ENCODE measurements at places on chromosomes 2 and 18. TPM values are rescaled to one million over a fixed set of nuclear protein-coding genes. Genes with fewer than 3 reads are reported as not detected.

Gene SCN2A
- 0.55 TPM for total RNA-seq

Gene UGT1A10
- not detected for total RNA-seq

Gene TMEM169
- total RNA-seq: 34.8 TPM

Gene IL36B
- not detected for total RNA-seq

Gene GPBAR1
- 0.14 TPM for total RNA-seq

Gene MERTK
- 3.3 TPM for total RNA-seq

Gene EML6
- 8.1 TPM for total RNA-seq

Gene SAG
- total RNA-seq: not detected

Gene RAD51AP2
- total RNA-seq: 0.16 TPM

Gene METTL21A
- 30.7 TPM for total RNA-seq

Gene PLEK
- not detected for total RNA-seq

Gene GALNT3
- 3.1 TPM for total RNA-seq

Gene EGR4
- not detected for total RNA-seq

Gene PCARE
- not detected for total RNA-seq

Gene FEV
- total RNA-seq: not detected

DNA sequence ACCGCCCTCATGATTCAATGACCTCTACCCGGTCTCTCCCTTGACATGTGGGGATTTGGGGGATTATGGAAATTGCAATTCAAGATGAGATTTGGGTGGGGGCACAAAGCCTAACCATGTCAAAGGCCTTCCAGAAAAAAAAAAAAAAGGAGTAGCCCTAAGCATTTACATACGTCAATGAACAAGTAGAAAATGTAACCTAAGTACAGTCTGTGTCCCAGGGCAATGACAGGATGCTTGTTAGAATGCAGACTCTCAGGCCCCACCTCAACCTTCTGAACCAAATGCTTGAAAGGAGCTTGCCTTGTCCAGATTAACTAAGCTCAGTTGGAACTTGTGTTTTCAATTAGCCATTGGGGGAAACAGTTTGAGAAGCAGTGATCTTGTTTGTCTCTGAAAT, 802.1 kb downstream of the CPS1 start:
- no peak for DNase-seq

- DNase-seq: no peak
These were observed 339.7 kb upstream of the SLC14A2 start for GRCh38 chr18:45275367-45276113.

- DNase-seq: no peak
These were observed 25.9 kb downstream of the FAM228A start for GRCh38 chr2:24200799-24201198.

GRCh38 chr2:237639836-237640220, 12.4 kb downstream of the LRRFIP1 start:
- DNase-seq: no peak

GRCh38 chr2:205535001-205535400, 147.3 kb upstream of the NRP2 start:
- DNase-seq: no peak

GRCh38 chr2:88239781-88240180, 69.6 kb downstream of the THNSL2 start:
- DNase-seq: no peak

DNA sequence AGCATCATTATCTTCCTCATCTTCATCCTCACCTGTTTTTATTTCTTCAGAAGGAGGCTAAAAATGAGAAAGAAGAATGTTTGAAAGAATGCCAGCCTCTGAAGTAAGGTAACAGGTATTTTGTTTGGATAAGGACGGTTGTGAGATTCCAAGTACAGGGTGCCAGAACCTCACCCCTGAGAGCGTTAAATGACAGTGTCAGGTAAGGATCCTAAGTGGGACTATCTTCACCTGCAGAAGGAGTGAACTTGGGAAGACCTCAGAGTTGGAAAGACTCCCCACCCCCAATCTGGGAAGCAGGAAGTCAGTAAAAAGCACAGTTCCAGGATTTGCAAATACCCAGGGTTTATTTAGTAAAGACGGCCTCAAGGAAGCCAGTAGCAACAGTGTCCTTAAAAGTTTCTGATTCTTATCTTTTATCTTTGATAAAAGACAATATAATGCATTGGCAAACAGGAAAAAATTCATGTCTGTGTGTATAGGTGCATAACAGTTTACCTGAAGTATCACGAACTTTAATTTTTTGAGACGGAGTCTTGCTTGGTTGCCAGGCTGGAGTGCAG, 52.3 kb downstream of the THOC1 start:
- no peak for DNase-seq

- DNase-seq: no peak
These were observed 489.6 kb downstream of the SLC4A3 start for GRCh38 chr2:220117025-220117424.

GRCh38 chr2:127740665-127741288, 39.5 kb downstream of the SFT2D3 start:
- no peak for DNase-seq

DNA sequence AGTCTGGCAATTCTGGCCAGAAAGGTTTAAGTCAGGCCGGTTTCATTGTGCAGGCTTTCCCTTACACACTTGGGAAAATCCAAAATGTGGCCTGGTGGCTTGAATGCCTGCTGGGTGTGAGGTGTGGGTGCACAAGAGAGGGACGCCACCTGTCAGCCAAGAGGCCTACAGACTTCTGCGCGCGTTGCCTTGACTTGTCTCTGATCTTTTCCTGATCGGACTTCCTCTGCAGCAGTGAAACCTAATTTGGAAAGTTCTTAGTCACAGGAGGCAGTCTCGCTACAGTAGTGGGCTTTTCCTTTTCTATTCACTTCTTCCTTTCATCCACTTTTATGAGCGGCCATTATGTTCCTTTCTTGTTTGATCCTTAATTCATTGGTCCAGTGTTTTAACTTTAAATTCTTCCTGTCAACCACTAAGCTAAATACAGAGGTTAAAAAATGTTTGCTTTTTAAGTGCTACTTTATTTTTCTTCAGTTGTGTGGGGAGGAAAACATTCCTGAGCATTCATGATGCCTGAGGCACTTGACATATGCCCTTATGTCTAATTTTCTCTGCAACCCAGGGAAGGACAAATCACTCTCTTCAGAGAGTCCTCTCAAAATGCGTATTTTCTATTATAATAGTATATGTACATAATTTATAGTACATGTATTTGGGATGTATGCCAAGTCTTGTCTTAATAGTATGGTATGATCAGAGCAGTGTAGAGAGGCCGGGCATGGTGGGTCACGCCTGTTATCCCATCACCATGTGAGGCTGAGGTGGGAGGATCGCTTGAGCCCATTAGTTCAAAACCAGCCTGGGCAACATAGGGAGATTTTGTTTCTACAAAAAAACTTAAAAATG, 128.9 kb downstream of the WDSUB1 start:
- DNase-seq: no peak

DNA sequence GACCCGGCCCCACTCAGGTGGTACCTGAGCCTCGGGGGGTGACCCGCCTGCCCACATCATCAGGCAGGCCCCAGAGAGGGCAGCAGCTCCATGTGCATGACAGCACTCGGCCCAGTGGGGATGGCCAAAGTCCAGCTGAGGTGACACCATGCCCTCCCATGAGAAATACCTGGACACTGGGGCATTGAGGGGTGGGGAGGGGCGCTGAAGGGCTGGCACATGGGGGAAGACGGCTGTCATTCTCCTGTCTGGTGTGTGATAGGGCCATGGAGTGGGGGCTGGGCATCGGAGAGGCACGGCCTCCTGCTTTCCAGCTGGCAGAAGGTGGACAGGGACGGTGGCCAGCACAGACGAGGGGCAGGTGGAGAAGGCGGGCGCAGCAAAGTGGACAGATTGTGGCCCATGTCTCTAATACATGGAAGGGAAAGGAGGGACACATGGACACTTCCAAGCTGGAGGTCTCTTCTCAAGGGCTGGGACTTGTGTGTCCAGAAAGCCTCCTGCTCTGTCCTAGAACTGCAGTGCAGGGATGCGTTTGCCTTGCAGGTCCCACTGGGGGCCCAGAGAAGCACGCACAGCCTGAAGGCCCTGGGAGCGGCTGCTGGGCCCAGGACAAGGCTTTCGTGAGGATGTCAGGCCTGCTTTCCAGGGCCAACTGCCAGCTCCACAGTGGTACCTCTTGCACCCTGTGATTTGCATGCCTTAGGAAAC, 302.2 kb downstream of the NDUFA10 start:
- DNase-seq: no peak

DNA sequence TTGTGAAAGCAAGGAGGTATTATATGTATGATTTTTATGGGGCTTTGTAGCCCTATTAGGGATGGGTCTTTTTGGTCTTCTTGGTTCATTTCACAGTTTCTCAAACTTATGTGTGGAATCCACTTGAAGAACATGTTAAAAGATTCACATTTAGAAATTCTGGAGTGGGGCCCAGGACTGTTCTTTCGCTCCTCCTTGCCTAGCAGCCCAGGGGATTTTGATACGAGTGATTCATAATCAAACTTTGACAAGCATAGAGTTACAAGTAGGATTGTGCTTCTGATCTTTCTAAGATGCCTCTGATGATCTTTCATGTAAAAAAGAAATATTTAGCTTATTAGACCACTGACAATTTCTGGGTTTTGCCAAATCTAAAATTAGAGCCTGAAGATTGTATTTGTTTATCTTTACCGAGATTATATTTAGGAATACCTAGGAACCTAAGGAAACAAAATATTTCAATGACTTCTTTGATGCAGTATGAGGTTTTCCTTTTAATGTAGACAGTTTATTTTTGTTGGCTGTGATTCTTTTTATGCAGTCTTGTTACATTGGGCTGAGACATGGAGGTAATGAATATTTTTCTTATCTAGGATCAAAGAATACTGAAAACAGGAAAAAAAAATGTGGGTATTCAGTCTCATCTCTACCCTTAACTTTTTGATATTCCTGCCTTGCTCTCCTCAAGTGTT, 324.0 kb downstream of the PARD3B start:
- no peak for DNase-seq

DNA sequence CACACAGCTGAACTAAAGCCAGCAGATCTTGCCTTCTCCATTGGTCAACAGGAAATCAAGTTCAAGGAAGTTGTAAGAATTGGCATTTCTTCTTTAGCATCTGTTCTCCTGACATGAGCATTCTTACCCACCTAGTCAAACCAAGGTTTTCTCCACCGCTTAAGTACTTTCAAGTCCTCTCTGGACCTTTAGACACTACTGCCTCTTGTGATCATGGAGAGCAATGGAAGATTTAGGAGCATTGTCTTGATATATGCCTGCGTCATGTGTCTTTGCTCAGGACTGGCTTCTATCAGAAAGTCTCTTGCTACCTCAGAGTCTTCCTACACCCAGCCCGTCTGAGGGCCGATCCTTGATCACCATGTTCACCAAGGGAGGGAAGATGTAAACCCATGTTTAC, 262.2 kb downstream of the PHLPP1 start:
- no peak for DNase-seq

DNA sequence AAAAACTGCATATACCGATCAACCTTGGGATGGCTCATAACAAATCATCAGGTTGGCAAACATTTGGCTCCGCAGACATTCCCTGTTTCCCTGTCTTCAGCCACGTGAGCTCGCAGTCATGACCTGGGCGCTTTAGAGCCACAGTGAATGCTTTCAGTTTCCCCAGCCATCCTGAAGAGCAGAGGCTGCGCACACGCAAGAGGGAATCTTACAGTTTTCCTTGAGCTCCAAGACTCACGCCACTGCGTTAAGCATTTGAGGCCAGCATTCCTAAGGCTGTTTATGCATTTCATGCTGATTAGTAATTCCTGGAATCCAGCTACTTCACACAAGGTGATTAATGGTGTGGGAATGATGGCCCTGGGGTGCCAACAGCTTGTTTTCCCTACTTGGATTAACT, 95.1 kb downstream of the MTCL1 start:
- DNase-seq: no peak

DNA sequence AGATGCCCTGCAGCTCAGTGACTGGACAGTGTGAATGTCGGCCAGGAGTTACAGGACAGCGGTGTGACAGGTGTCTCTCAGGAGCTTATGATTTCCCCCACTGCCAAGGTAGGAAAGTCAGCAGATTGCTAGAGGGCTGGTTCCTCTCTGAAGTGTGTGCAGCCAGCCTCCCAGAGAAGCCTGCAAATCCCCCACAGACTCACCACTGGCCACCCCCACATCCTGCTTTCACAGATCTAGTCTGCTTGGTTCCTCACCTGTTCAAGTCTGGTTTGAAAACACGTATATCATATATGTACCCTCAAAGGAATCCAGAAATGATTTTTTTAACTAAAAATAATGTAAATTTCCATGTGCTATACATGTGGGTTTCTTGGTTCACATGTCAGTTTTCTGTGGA, 121.1 kb downstream of the LAMA3 start:
- DNase-seq: no peak

GRCh38 chr2:118683460-118683859, 164.0 kb downstream of the EN1 start:
- DNase-seq: no peak

- no peak for DNase-seq
These were observed 1.6 kb downstream of the DSC2 start for GRCh38 chr18:31100436-31101182.

DNA sequence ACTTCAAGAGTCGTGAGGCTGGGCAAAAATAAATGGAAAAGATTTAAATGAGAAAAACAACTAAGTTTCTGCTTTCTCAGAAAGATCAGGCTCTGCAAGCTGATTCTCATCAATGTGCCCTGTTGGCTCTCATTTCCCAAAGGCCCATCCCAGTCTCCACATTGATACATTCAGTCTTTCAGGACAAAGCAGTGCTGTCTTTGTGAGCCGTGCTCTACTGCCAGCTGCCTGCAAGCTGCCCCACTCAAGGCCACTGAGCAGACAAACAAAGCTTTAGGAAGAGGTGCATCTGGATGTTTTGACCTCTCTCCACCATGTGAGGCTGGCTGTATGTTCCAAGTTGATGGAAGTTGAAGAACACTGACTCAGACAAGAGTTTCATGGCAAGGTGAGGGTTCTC, 48.8 kb downstream of the FSHR start:
- DNase-seq: no peak

DNA sequence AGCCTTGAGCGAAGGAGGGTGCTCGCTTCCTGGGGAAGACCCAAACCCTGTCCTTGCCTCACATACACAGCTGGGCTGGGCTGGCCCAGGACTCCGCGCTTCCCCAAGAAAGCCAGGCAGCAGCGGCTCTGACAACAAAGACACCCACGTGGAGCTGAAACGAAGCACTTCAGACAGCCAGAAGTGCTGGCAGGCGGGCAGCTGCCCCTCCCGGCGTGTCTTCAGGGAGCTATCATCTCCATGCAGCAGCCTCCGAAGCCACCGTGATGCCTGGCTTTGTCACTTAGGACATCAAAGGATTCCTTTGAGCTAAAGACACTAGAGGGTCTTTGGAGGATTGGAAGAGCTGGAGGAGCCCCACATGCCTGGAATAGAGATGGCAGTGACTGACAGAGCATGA, 35.2 kb downstream of the C1QL2 start:
- DNase-seq: no peak

- DNase-seq: no peak
These were observed 215.5 kb downstream of the RNF144A start for GRCh38 chr2:7132753-7133152.

- no peak for DNase-seq
These were observed 58.2 kb downstream of the ITGB6 start for GRCh38 chr2:160141912-160142311.
